Activated T-cell treated with anti-CD3 and anti-CD28 coated beads for 48 hours (primary cell): ENCODE measurements at places on chromosomes 1 and 21.

- peak; percentile 2 for DNase-seq
These were observed 90.6 kb downstream of the GLUL start for GRCh38 chr1:182301026-182301436.

- peak; percentile 67 for DNase-seq
These were observed at the start of gene ARL8A for GRCh38 chr1:202144402-202145067. ARL8A (minus strand) TSS chr1:202144737; CDS start chr1:202144572, 165 bp downstream.

GRCh38 chr1:178649582-178650350 lies 75.3 kb upstream of the RALGPS2 start:
- no peak for DNase-seq

GRCh38 chr1:210691039-210691610 lies 362.4 kb downstream of the HHAT start:
- no peak for DNase-seq

DNA sequence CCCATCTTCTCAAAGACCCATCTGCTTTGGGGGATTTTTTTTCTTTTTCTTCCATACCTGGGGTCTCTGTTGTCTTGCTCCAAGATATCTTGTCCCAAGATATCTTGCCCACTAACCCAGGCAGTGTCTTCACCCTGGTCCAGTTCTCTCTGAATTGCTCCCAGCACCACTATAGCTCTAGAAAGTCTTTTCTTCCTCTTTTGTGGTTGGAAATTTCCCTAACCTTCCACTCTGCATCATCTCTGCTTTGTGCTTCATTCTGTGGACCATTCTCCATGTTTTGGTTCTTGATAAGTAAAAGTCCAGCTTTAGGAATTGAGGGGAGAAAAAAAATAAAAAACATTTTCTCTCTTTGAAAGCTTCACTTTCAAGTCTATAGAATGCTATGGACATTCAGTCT lies 20.9 kb downstream of the STYXL2 start:
- DNase-seq = no peak

GRCh38 chr1:189496768-189497167 lies 980.9 kb downstream of the BRINP3 start:
- no peak for DNase-seq

DNA sequence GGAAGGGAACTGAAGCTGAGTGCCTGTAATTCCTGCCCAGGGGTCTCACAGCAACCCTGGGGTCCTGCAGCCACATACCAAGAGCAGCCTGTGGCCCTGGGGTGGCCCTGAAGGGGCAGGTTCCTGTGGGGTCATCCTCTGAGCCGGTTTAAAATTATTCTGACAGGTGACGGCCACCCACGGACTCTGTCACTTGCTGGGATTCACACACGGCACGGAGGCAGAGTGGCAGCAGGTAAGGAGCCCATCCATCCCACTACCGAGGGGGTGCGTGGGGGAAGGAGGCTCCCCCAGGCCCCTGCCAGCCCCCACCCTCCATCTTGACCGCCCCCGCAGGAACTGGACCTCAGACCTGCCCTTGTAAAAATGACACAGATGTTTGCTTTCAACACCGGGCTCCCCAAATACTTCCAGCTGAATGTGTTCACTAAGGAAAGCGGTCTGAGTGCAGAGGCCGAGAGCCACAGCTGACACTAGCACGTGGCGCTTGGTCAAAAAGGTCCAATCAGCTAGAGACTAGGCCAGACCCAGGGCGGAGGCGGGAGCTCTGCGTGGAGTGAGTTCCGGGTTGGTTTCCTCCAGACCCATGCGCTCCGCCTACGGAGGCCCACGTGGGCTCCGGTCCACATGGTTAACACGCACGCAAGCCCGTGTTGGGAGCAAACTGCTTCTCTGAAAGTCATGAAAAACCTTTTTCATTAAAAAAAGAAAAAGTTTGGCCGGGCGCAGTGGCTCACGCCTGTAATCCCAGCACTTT lies 10.0 kb downstream of the YBEY start:
- peak; percentile 54 for DNase-seq

DNA sequence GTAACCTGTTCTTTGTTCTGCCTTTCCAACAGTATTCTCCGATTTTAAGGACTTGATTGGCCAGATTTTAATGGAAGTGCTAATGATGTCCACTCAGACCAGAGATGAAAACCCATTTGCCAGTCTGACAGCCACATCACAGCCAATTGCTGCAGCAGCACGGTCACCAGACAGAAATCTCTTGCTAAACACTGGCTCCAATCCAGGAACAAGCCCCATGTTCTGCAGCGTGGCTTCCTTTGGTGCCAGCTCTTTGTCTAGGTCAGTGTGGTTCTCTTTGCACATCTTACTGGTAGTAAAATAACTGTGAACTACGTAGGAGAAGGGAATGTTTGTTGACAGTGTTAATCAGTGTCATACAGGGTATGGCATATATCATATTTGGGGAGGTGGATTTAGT lies 72.7 kb downstream of the UBE4B start:
- no peak for DNase-seq

GRCh38 chr1:113192242-113192641 lies 119.2 kb downstream of the LRIG2 start:
- DNase-seq = no peak

- DNase-seq = no peak
These were observed 159.2 kb downstream of the DYRK1A start for GRCh38 chr21:37525810-37526209.

- no peak for DNase-seq
These were observed 334.2 kb upstream of the SNX7 start for GRCh38 chr1:98327220-98327861.

- no peak for DNase-seq
These were observed 633.8 kb downstream of the NCAM2 start for GRCh38 chr21:21631961-21632360.

- DNase-seq = no peak
These were observed 67.2 kb upstream of the ARHGAP29 start for GRCh38 chr1:94304553-94304952.

DNA sequence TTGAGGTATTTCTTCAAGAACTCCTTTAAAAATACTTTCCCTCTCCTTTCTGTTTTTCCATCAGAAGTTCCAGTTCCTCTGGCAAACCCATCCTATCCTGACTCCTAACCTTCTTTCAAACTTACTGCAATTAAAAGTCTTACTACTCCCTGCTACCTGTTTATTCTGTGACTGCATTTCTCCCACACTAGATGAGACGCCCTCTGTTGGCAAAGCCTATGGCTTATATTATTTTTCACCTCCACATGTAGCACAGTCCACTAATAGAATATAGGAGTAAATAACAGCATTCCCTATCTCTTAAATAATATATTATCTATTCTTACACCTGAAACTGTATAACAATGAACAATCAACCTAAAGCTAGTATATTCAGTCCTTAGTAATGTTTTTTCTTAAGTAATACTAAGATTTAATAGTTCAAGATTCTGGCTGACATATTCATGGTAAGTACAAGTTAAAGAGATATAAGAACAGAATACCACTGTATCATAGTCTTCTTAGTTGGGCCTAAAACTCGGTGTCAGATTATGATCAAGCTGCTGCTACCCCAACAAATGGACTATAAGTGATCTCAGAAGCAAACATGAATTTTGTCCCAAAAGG lies 54.8 kb downstream of the RAB3GAP2 start:
- DNase-seq = no peak

GRCh38 chr1:220906561-220907334 lies 27.5 kb downstream of the HLX start:
- no peak for DNase-seq

DNA sequence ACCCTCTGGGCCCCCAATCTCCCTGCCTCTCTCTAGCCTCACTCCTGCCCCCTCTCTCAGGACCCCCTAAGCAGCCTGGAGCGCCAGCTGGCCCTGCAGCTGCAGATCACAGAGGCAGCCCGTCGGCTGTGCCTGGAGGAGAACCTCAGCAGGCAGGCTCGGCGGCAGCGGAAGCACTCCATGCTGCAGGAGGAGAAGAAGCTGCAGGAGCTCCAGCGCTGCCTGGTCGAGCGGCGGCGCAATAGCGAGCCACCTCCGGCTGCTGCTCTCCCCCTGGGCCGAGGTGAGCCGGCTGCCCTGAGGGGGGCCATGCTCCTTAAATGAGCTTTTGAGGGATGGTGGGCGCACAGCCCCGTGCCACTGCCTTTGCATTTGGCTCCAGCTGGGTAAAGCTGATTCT lies 6.2 kb downstream of the INAVA start:
- no peak for DNase-seq

DNA sequence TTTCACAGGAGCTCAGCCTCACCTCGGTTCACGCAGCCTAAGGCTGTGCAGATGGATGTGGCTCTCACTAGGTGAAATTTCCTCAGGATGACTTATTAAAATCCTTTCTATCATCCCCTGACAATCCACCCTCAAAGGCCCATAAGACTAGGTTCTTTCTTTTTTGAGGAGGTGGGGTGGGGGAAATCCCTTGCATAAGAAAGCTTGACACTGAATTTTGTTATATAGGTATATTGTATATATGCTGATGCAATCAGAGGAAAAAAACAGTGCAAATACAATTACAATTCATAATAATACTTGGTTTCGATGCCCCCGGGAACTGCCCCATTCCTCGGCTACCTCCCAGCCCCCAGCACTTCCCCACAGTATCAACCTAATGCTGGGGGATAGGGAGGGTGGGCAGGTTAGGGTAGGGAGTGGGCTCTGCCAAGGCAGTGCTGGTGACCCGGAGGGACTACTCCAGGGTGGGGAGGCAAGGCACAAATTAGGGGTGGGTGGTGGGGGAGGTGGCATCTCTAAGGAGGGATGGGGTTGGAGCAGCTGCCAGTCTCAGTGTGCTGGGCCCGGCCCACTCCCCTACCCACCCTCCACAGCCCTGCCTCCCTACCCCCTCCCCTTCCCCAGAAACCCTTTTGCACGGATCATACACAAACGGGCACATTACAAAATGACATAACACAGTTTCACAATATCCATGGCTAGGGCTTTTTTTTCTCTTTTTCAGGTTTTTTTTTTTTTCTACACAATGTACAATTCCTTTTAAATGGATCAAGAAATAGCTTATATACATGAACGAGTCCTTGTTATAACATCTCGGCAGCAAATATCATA lies 30.9 kb downstream of the SLC27A3 start:
- no peak for DNase-seq

DNA sequence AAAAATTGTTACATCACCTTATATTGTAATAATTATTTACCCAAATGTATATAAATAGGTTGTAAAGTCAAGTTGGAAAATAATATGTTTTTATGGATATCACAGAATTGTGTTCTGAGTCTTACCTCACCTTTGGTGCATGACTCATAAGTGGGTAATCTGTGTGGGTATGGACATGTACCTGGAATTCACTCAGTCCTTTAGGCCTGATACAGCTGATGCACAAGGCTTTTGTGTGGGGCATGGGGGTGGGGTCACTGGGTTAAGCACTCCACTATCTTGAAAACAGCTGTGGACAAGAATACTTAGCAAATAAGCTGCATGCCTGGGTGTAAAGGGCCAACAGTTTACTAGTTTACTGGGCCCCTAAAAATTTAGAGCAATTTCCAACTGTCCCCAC lies 34.4 kb downstream of the INKA2 start:
- no peak for DNase-seq

DNA sequence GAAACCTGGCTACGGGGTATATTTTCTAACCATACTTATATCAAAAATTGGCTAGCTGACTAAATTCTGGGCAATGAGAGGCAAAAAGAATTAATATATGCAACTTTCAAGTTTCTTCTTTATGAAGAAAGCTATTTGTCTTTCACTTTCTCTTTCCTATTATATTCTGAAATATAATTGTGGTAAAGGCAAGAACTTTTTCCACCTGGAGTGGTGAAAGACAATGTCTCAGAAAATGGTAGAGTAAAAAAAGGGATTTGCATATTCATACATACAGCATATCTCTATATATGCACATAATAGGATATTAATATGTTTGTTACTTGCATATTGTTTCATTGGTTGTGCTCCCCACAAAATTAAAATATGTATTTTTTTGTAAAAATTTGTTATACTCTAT lies 793.8 kb downstream of the PLA2G4A start:
- no peak for DNase-seq

DNA sequence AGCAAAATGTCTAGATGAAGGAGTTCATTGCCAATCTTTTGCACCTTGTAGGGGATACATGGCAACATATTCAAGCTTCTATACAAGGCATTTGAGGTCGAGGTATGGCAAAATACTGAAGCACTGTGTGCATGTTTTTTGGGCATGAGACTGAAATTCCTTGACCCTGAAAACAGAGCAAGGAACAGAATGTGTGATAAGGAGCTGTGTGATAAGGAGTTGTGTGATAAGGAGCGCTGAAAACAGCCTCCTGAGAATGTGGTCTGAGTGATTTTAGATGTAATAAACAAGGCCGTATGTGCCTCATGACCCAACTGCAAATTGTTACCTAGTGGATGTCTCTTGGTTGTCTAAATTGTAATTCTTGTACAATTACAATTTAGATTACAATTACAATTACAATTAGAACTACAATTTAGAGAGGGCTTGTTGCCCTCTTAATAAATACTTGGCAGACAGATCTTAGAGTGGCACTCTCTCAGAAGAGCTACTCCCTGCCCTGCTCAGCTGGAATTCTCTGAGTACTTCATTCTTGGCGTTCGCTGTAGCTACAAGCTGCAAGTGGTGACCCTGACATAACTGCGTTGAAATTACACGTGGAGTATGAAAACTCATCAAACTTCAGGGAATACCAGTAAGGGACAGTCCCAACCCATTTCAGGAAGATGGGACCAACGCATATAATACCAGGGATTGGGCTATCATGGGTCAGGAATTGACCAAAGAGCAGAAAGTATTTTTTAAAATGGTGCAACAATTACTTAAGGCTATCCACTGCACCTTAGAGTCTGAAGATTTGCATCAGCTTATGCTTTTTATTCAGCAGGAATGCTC lies 20.0 kb upstream of the ITLN1 start:
- DNase-seq = no peak

GRCh38 chr1:116463730-116464129 lies 90.7 kb downstream of the ATP1A1 start:
- DNase-seq = no peak

DNA sequence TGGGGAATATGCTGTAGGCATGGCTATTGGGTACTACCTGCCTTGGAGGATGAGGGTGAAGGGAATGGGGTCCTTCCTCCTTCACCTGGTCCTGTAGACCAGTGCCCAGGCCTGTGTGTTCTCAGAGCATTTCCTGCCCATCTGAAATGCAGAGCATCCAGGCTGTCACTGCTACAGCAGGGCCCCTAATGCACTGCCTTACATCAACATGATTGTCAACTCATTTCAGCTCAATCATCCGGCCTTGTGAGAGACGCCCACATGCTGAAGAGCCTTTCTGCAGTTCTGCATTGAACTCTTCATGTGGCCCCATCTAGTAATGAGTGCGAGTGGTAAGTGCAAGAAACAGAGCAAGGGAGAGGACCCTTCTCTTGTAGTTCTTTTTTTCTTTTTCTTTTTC lies 39.8 kb upstream of the SRP9 start:
- DNase-seq = no peak

- peak; percentile 55 for DNase-seq
These were observed 712 bp upstream of the LAMB3 start for GRCh38 chr1:209652873-209653401.

DNA sequence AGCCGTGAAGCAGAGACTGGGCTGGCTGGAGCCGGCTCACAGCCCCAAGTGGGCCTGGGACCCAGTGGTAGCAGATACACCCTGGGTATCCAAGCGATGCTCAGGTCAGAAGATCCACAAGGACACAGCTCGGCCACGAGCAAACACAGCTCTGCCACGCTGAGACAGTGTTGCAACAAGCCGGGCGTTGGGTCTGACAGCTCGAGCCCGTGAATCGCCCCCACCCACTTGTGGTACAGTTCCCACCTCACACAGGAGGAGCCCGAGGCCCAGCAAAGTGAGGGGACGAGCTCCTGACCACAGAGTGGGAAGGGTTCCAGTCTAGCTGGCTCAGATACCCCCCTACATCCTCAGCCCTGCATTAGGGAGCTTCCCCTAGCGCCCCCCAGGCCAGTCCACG lies 8.9 kb upstream of the PRKCZ start:
- no peak for DNase-seq
